CD4-positive, alpha-beta T cell treated with Interleukin-21 for 1 hour (primary cell): ENCODE measurements at places on chromosomes 4 and X.
A peak's percentile ranks its signal among the peaks of the same experiment; 100 is the strongest.

DNA sequence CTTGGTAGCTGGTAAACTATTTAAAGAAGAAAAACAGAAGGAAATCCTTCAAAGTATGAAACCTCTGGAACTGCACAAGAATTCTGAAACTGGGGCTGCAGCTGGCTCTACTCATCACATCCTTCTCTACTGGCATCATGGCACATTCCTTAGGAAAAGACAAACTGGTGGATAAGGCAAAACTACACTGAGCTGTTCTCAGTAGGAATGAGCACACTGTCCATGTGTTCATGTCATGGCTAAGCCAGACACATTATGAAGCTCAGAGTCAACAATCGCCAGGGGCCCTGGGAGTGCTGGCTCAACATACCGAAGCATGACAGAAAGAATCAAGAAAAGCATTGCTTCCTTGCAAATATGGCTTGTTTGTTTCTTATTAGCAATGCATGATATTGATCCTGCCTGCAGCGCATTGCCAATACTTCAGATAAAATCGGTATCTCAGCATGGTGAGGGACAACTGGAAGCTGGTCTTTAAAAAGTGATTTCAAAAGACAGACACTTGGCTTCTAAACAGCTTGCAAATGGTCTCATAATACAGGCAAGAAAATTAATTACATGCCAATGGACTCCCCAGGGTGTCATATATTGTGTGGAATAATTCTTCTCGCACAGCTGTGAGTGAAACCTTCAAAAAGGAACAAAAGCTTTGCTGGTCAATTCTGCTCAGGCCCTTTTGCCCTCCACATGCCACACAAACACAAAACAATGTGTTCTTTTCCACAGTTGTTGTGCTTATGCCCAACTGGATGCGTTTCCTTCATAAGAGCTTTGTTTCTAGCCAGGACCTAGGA, 300.2 kb upstream of the VCX start:
- no peak for DNase-seq

GRCh38 chr4:182190306-182190705, 52.9 kb upstream of the TENM3 start:
- no peak for DNase-seq

DNA sequence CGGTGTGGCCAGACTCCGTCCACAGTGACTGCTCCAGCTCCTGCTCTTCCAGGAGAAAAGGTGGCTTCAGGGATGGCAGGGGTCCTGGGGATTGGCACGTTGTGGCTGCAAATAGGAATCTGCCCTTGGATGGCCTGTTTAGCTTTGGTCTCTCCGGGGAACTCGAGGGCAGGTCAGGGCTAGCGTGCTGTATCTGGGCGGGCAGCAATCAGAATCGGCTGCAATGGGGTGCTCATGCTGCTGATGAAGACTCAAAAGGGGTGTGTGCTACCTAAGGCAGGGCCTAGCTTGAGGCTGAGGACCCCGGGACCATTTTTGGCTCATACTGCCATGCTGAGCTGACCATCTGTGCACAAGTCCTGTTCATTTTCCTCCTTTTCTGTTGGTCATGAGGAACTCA, 51.3 kb downstream of the RGS12 start:
- no peak for DNase-seq

DNA sequence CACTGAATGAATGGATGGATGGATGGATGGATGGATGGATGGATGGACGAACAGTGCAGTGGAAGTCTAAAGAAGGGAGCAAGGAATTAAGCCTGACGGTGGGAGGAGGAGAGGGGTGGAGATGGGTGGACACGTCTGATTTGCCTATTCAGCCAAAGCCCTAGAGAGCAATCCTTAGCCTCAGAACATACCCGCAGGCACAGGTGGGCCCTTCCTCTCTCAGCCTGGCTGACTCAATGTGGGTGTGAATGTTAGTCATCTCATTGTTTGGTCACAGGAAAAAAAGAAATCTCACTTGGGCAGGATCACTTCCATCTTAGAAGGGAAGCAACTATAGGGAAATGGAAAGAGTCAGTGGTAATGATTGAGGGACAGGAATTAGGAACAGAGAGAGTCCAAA, 165.9 kb downstream of the PJA1 start:
- DNase-seq = no peak

- DNase-seq = no peak
These were observed 165.6 kb downstream of the ATP10D start for GRCh38 chr4:47650584-47651130.

DNA sequence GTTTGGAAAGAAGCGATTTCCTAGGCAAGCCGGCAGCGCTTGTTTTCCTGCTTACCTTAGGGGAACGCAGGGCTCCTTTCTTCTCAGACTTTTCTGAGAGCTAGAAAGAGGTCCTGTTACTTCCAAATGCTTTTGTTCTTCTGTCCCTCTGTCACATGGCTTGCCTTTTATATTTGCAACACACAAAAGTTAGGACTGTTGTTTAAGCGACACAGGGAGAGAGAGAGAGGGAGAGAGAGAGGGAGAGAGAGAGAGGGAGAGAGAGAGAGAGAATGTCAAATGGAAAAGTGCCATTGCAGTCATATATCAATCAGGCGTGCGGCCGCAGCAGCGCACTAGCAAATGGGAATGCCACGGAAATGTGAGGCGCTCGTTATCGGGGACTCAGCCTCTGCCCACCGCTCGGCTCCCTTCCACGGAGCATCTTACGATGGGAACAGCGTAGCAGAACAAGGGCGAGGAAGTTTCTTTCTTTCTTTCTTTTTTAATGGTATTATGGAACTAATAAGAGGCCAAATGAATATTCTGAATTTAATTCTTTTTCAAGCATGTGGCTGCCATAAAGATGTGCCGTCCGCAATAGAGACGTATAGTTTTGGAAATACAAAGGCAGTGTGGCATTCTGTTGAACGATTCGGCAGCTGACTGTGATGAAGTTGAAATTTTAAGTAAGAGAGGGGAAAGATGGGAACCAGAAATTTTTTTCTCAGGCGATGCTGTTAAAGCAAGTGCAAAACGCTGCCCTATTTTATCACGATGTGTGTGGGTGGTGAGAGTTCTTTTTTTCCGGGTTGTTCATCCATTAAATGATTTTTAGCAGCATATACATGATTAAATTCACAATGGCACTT, at the start of gene NDP:
Gene NDP, minus strand, starts transcription at position 142 of the 851 bp plus-strand sequence. CDS start 14,745 bp downstream, outside the sequence.
- no peak for DNase-seq

DNA sequence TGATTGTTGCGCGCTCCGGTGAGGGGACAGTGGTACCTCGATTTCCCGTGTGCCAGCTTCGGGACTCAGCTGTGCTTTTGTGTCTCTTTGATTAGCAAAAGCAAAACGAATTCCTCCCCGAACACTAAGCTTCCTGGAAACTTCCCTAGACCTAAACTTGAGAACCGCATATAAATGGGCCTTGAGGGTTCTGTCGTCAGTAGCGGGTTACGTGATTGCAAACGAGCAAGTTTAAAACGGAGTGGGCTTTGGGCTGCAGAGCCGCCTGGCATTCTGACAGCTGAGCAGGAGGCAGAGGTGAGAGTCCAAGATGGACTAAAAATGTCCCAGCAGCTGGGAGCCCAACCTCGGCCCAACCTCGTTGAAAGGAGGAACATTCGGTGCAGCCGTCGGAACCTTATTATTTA, 1.2 kb upstream of the TAPT1 start:
- peak; percentile 21 for DNase-seq

GRCh38 chrX:1421433-1422134, 29.7 kb upstream of the SLC25A6 start:
- DNase-seq = no peak

DNA sequence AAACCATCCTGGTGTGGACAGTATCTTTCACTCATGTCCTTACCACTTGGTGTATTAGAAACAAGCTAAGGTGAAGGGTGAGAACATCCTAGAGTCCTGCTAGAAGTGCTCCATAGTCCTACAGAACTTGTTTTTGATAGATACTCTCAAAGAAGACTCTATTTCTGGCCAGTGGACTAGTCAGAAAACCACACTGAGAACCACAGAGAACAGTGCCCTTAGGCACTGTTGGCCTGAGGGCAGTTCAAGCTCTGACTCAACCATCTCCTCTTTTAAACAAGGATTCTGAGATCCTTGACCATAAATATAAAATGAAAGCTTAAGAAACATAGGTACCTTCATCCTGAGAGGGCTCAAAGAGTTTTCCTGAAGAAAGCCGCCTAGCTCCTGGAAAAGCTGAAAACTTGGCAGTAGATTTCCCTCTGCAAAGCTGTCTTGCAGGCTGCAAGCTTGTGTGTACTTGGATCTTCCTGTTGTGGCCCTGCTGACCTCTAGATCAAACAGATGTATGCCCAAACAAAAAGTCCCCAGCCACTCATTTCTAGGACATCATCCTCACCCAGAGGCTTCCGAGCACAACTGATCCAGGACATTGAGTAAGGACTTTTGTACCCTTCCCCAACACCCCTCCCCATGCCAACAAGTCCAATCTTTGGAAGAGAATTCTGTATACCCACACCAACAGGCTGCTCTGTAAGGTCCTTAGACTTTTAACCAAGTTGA, 111.6 kb upstream of the CXCL13 start:
- no peak for DNase-seq

DNA sequence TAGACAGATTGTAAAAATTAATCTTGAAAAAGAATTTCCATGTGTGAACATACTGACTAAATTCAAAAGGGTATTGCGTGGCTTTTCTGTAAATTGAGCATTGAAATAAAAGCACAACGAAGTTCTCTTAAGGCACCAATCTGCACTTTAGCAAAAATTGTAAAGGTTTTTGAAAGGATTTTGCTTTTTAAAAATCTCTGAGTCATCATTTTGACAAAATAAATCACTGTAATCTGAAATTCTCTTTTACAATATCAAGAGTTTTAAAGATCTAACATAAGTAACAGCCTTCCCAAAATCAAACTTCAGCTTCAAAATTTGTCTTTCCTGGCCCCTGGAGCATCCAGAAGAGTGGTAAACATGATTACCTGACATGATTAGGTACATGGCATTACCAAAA, 830.9 kb upstream of the AGA start:
- DNase-seq = no peak
